ENCODE measurements at places on chromosomes 7 and 10. TPM values are rescaled to one million over a fixed set of nuclear protein-coding genes. Genes with fewer than 3 reads are reported as not detected.

DNA sequence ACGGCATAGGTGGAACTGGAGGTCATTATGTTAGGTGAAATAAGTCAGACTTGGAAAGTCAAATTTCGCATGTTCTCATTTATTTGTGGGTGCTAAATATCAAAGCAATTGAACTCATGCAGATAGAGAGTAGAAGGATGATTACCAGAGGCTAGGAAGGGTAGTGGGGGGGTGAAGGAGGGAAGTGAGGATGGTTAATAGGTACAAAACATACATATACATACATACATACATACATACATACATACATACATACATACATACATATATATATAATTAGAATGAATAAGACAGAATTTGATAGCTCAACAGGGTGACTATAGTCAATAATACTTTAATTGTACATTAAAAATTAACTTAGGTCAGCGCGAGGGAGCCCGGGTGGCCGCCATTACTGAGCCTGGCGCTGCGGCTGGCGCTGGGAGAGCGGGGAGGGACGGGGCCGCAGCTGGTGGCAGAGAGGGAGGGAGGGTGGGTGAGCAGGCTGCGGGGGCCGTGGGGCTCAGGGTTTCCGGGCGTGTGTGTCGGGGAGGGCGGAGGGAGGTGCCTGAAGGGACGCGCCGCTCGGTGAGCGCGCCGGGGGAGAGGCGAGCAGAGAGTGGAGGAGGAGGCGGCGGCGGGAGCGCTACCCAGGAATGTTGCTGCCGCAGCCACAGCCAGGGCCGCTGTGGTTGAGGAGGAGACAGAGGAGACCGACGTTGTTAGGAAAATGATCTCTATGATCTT, 85.8 kb upstream of the EGFR start:
- H3K27ac ChIP-seq = no peak overlapping the region
- peaks cover 39% of the 10 kb centered on the region for H3K27me3 ChIP-seq
- DNase-seq = no peak

The AKR1C1 gene
- 0.89 TPM for total RNA-seq

DNA sequence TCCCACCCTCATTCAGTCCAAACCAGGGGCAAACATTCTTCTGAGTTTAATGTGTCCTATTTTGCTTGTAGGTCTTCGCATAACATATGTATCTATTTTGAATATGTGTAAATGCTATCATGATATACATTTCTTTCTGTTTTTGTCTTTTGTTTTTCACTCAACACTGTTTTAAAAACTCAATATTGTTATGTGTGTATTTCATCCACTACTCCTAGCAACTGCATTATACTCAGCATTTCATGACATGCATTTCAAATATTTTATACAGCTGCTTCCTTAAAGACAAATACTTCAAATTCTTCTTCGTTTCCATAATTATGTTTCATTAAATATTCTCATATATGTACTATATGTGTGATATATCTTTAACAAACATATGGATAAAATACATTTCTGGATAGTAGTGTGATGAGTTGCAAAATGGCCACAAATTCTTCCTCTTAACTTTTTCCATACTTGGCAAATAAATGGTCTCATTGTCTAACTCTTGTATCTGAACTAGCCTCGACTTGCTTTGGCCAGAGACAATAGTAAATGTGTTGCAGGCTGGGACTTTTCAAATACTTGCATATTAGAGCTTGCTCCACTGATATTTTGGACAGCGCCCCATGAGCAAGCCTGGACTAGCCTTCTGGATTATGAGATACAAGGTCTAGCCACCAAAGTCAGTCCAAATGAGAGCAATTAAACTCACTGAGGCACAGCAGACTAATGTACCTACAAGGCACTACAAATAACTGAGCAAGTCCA, 539.7 kb upstream of the KCND2 start:
- H3K36me3 ChIP-seq = no peaks in the 10 kb centered on the region
- no peak for DNase-seq
- no peak overlapping the region for H3K4me3 ChIP-seq
- H3K27me3 ChIP-seq = no peaks in the 10 kb centered on the region
- H3K4me1 ChIP-seq = no peaks in the 10 kb centered on the region

The HBP1 gene
- total RNA-seq = 34.4 TPM

- no peaks in the 10 kb centered on the region for H3K4me1 ChIP-seq
- H3K27ac ChIP-seq = no peak overlapping the region
- no peak overlapping the region for H3K4me3 ChIP-seq
- no peaks in the 10 kb centered on the region for H3K36me3 ChIP-seq
- DNase-seq = no peak
Observed at GRCh38 chr7:103735377-103735776, 254.1 kb downstream of the RELN start.

GRCh38 chr7:50803359-50804337, 21.0 kb upstream of the GRB10 start:
- H3K4me3 ChIP-seq = no peak overlapping the region
- H3K36me3 ChIP-seq = no peaks in the 10 kb centered on the region
- H3K27me3 ChIP-seq = peaks cover 16% of the 10 kb centered on the region

DNA sequence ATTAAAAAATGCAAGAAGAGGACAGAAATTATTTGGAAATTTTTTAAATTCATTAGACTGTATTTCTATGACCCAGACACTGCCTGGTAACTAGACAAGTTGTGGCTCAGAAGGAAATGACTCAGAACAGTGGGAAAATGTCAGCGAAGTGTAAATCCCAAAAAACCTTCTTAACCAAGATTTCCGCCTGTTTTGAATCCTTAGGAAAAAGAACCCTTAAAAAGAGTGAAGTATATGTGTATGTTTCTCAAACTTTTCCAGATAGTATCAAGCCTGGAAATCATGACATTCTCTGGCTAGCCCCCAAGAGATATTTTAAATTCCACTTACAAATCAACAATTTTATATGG, 42.7 kb upstream of the PLXNA4 start:
- H3K4me1 ChIP-seq = peaks cover 3% of the 10 kb centered on the region
- no peaks in the 10 kb centered on the region for H3K36me3 ChIP-seq
- peaks cover 13% of the 10 kb centered on the region for H3K27me3 ChIP-seq
- DNase-seq = no peak

- H3K4me3 ChIP-seq = no peak overlapping the region
- H3K4me1 ChIP-seq = no peaks in the 10 kb centered on the region
- no peaks in the 10 kb centered on the region for H3K27me3 ChIP-seq
Observed at GRCh38 chr10:54745436-54745835, 55.6 kb downstream of the PCDH15 start.

GRCh38 chr7:80114159-80114558, 20.5 kb upstream of the GNAI1 start:
- H3K36me3 ChIP-seq = no peaks in the 10 kb centered on the region
- H3K27ac ChIP-seq = no peak overlapping the region
- no peak for DNase-seq

The OR2A42 gene
- not detected for total RNA-seq

GRCh38 chr10:72509206-72509799, 116.6 kb downstream of the MICU1 start:
- H3K4me3 ChIP-seq = no peak overlapping the region
- no peaks in the 10 kb centered on the region for H3K27me3 ChIP-seq
- no peak overlapping the region for H3K27ac ChIP-seq
- H3K4me1 ChIP-seq = peaks cover 6% of the 10 kb centered on the region
- H3K36me3 ChIP-seq = peaks cover 15% of the 10 kb centered on the region
- DNase-seq = no peak

GRCh38 chr7:6608081-6608480, 7.3 kb upstream of the ZNF853 start:
- no peak for DNase-seq
- peaks cover 19% of the 10 kb centered on the region for H3K36me3 ChIP-seq
- no peak overlapping the region for H3K27ac ChIP-seq
- peaks cover 5% of the 10 kb centered on the region for H3K4me1 ChIP-seq
- H3K27me3 ChIP-seq = peaks cover 3% of the 10 kb centered on the region
- no peak overlapping the region for H3K4me3 ChIP-seq

The TLL2 gene
- 0.17 TPM for total RNA-seq

- H3K36me3 ChIP-seq = no peaks in the 10 kb centered on the region
- H3K27me3 ChIP-seq = peaks cover 10% of the 10 kb centered on the region
- H3K4me1 ChIP-seq = no peaks in the 10 kb centered on the region
- no peak for DNase-seq
- H3K4me3 ChIP-seq = no peak overlapping the region
- H3K27ac ChIP-seq = no peak overlapping the region
Observed at GRCh38 chr10:29250066-29250465, 38.8 kb upstream of the LYZL1 start.

DNA sequence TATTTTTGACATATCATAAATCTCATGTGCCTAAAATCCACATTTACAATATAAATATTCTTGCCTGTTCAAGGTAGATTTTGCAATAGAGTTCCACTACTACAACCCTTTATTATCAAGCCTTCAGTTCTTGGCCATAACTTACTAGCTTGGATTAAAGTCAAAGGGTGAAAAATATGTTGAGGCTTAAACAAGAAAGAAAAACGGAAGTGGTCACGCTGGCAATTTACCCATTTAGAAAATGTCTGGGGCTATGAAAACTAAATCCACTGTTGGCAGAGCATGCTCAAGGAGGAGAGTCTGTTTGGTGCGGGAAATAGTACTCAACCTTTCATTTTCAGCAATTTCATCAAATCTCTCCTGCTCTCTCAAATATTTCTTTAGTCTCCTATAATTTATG, 209.8 kb upstream of the RHOBTB1 start:
- no peak for DNase-seq
- H3K27ac ChIP-seq = no peak overlapping the region

DNA sequence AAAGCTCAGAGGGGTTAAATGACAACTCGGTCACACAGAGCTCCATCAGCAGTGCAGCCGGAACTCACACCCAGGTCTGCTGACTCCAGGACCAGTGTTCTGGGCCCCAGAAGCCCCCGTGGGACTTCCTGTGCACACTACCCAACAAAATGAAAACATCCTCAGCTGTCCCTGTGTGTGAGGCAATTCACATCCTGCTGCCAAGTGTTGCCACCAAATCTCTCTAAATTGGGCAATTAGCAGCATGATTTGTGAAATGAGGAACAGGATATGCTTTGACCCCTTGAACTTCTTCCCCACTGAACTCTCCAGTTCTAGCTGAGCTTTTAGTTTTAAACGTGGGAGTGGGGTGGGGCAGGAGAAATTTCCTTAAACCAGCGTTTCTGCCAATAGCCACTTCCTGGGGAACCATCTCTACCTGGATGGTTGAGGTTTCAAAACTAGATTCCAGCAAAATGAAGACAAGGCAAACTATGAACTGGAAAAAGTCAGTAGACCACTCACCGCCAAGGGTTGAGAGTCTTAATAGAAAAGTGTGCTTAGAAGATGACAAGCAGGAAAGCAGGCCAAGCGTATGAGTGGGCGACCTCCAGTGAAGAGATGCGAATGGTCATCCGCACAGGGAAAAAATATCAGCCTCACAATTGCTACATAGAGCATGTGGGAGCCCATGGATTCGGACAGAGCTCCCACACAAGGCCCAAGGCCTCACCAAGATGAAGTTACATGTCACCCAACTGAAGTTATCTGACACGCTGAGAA, 51.9 kb upstream of the CHST15 start:
- no peak overlapping the region for H3K4me3 ChIP-seq
- no peak overlapping the region for H3K27ac ChIP-seq
- H3K27me3 ChIP-seq = peaks cover 2% of the 10 kb centered on the region
- no peaks in the 10 kb centered on the region for H3K36me3 ChIP-seq
- no peak for DNase-seq

DNA sequence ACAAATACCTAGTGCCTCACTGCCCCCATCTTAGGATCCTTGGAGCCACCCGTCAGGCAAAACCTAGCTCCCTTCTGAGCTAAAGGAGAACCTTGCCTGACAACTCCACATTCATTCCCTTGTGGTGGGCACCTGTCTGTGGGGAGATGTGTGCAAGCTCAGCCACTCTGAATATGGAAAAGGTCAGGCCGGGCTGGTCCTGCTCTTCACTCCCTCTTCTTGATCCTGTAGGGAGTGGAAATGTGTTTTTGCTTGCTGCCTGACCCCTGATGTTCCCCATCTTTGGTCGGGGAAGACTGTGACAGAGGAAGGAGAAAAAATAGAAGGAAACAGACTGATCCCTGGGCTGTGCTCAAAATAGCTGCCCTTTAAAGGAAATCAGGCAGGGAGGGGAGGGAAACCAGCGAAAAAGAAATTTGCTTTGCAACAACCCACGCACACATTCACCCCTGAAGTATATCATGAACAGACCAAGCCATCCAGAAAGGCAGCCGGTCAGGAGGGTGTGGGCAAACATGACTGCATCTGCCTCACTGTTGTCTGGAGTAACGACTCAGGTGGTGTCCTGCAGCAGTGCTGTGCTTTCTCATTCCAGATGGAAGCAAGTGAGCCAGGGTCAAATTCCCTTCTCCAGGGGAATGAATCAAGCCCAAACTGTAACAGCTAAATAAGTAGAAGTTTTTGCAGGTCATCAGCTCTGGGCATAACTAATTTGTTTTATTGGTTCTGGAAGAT, 74.0 kb downstream of the SCRN1 start:
- no peak overlapping the region for H3K27ac ChIP-seq
- H3K27me3 ChIP-seq = peaks cover 10% of the 10 kb centered on the region
- no peaks in the 10 kb centered on the region for H3K4me1 ChIP-seq
- no peak overlapping the region for H3K4me3 ChIP-seq
- no peaks in the 10 kb centered on the region for H3K36me3 ChIP-seq
- no peak for DNase-seq

GRCh38 chr10:10533437-10533836, 484.2 kb upstream of the CELF2 start:
- no peaks in the 10 kb centered on the region for H3K36me3 ChIP-seq
- no peaks in the 10 kb centered on the region for H3K4me1 ChIP-seq
- peaks cover 2% of the 10 kb centered on the region for H3K27me3 ChIP-seq
- DNase-seq = no peak
- H3K4me3 ChIP-seq = no peak overlapping the region

The HOXA2 gene
- total RNA-seq = not detected

The PRKG1 gene
- total RNA-seq = not detected

The SND1 gene
- 141 TPM for total RNA-seq

- H3K36me3 ChIP-seq = no peaks in the 10 kb centered on the region
- DNase-seq = no peak
- no peaks in the 10 kb centered on the region for H3K4me1 ChIP-seq
- no peak overlapping the region for H3K27ac ChIP-seq
- H3K4me3 ChIP-seq = no peak overlapping the region
Observed at GRCh38 chr10:23725548-23725947, 286.7 kb downstream of the OTUD1 start.

DNA sequence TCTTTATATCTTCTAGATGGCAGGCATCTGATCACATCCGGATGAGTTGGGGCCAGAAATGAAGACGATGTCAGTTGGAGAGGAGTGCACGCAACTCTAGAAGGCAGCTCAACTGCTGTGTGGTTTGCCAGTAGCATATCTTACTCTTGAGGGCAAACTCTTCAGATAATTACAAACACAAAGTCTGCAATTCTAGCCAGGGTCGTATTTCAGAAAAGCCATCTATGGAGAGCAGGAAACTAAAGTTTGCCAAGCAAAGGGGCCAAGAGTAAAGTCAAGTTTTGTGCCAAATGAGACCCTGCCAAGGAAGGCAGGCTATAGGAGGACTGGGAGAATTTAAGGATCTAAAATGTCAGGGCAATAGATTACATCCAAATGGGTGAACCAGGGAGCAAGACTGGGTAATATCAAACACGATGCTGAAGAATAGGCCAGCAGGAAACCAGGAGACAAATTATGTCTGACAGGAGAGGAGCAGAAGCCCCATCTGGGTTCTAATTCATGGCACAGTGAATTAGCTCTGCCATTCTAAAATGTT, 312.5 kb upstream of the SEMA3C start:
- H3K27ac ChIP-seq = no peak overlapping the region
- no peak overlapping the region for H3K4me3 ChIP-seq

GRCh38 chr10:125766511-125766910, 9.1 kb downstream of the MMP21 start:
- no peak overlapping the region for H3K27ac ChIP-seq
- DNase-seq = no peak
- no peaks in the 10 kb centered on the region for H3K27me3 ChIP-seq
- H3K36me3 ChIP-seq = peaks cover 46% of the 10 kb centered on the region
- no peaks in the 10 kb centered on the region for H3K4me1 ChIP-seq

- DNase-seq = no peak
- no peaks in the 10 kb centered on the region for H3K27me3 ChIP-seq
- H3K4me3 ChIP-seq = no peak overlapping the region
- peak overlapping the region; percentile 2 for H3K27ac ChIP-seq
- H3K36me3 ChIP-seq = peaks cover 62% of the 10 kb centered on the region
Observed at GRCh38 chr10:88896994-88897853, 17.2 kb downstream of the STAMBPL1 start.

The VIPR2 gene
- total RNA-seq = not detected

Data from activated CD4-positive, alpha-beta T cell treated with anti-CD3 and anti-CD28 coated beads, Interleukin-2, amount 10 ng/mL, durations not matched to agents 7 days and 5 days (primary cell).